Mucosa of gallbladder (tissue), 1 donor: ENCODE measurements at places on chromosomes 1 and 21.

GRCh38 chr1:116506132-116507004 is 64.5 kb downstream of the CD58 start:
- DNase-seq, result no peak

- DNase-seq, result no peak
Observed at GRCh38 chr1:30758785-30759380, 1.3 kb upstream of the LAPTM5 start.

DNA sequence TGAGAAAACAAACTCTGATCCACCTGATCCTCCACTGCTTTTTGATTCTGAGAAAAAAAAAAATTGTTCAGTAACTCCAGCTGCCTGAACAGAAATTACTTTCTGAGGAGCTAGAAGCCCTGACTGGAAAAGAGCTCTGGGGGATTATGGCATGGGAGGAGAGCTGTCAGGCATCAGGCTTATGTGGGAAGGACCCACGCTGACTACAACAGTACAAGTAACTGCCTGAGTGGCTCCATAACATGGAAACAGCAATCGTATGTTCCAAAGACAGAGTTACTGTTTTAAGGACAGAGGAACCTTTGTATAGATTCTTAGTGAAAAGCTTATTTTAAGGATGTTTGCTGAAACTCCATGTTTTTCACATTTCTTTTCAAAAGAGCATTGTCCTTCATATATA is 1.2 kb upstream of the ANGPTL7 start:
- DNase-seq, result no peak

GRCh38 chr1:74465193-74465681 is 47.2 kb downstream of the LRRC53 start:
- no peak for DNase-seq

- no peak for DNase-seq
Observed at GRCh38 chr1:229243638-229244037, 27.3 kb upstream of the RAB4A start.

GRCh38 chr1:81470275-81470674 is 330.5 kb upstream of the ADGRL2 start:
- DNase-seq, result no peak

- peak; percentile 35 for DNase-seq
Observed at GRCh38 chr1:33161061-33161681, 20.7 kb downstream of the TRIM62 start.

DNA sequence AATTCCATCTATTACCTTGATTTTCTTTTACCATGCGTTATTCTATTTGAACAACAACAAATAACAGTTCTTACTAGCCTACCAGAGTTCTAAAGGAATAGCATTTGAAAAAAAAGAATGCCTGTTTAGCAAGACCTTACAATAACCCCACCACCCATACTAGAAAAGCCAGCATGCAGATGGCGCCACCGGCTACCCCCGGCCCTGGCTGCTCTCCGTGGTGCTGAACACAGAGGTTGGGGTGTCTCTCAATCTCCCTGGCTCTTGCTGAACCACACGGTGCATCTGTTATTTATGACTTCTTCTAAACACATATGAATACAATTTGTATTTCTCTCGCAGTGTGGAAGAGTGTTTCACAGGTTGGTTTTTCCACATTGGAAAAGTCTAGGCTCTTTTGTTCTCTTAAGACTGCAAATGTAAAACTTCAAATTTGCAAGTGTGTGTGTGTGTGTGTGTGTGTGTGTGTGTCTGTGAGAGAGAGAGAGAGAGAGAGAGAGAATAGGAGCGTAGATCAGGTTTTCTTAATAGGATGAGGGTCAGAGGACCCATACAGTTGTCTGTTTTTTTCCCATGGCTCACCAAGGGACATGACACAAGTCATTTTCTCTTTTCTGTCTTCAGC is 13.6 kb downstream of the GRIK3 start:
- DNase-seq, result no peak

DNA sequence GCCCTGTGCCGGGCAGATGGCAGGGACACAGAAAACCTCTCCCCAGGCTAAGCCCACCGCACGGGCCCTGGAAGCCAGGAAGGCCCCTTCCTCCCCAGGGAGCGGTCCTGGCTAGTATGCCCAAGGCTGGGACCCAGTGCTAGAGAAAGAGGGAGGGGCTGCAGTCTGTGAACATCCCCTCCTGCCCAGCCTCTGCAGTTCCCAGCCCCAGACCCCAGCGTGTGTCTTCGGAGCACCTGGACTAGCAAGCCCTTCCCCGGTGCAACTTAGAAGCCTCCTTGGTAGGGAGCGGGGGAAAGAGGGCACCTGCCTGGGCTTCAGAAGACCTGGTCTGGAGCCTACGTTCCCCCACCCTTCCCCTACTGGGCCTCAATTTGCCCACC is 2.1 kb downstream of the PLEKHG5 start:
- DNase-seq, result no peak

- no peak for DNase-seq
Observed at GRCh38 chr1:178137238-178137637, 43.3 kb downstream of the RASAL2 start.

DNA sequence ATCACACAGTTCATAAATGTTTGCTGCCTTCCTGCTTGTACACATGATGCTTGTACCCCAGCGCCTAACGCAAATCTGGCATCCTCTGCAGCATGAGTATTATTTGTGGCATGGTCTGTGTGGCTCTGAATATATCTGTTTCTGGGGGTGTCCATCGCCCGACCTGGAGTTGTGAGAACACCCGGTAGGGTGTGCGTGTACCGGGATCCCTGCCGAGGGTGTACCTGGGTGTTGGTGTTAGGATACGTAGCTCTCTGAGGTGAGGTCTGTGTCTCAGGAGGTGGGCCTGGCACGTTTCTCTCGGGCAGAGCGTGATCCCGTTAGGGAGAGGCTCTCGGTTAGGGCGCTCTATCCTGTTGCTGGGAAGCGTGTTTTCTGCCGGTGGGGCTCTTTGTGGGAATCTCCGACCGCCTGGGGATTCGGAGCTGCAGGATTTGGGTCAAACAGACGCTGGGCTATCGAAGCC is 10.4 kb upstream of the CDC20 start:
- no peak for DNase-seq

- DNase-seq, result no peak
Observed at GRCh38 chr1:214066936-214067335, 79.2 kb downstream of the PROX1 start.

DNA sequence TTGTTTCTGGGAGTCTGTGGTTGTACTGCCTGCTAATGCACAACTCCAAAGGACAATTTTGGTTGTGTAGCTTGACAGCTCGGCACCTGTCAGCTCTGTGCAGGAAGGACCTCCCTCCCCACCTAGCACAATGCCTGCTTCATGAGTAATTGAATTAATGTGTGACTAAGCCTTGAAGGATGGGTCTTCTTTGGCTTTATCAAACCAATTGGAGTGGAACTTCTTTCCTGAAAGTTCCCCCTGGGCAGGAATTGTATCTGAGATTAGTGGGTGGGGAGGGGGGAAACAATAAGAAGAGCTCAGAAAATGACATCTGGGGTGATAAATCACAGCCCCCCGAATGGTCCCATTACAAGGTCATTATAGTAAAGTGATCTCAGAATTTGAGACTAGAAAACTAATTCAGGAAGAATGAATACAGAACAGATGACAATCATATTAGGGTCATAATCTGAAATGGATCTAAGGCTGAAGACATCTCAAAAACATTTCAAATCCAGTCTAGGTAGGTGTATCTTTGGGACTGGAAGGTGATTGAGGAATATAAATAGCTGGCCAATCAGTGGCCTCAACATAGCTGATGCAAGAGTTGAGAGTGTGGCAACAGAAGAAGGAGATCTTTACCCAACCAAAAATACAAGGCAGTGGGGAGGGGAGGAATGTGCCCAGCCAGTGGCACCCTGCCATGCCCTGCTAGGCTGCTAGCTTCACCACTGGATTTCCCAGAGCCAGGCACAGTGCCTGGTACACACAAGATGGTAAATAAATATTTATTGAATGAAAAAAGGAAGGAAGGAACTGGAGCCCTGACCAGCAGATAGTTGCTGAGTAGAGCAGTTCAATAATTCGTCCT is 10.1 kb upstream of the SESN2 start:
- DNase-seq, result peak; percentile 35

DNA sequence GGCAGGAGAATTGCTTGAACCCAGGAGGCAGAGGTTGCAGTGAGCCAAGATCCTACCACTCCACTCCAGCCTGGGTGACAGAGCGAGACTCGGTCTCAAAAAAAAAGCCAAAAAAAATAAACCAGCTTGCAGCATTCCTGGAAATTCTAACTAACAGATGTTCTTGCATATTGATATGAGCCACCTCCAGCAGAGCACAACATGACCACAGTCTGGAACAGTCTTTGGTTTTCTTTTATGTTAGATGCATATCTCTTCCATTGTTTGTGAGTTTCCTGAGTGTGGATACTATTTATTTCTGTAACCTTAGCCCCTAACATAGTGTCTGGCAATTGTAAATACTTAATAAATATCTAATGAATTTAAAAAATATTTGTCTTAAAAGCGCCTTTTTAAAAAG is 23.9 kb downstream of the IFNAR1 start:
- no peak for DNase-seq

- no peak for DNase-seq
Observed at GRCh38 chr1:216178281-216178680, 245.0 kb downstream of the USH2A start.

DNA sequence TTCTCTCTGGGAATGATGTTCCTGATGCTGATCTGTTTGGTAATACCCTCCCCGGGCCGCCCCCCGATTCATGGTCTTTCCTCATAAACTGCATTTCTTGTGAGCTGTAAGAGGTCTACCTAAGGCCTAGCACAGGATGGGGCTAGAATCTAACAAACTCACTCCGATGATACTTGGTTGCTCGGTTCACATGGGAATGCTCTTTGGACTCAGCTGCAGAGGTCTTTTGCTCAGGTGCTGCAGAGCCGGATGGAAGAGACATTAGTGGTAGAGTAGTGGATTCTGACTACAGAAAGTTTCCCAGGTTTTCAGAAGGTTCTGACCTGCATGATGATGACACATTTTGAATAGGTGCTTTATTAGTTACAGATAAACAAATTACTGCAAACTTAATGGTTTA is 8.3 kb upstream of the TMEM269 start:
- DNase-seq, result no peak

DNA sequence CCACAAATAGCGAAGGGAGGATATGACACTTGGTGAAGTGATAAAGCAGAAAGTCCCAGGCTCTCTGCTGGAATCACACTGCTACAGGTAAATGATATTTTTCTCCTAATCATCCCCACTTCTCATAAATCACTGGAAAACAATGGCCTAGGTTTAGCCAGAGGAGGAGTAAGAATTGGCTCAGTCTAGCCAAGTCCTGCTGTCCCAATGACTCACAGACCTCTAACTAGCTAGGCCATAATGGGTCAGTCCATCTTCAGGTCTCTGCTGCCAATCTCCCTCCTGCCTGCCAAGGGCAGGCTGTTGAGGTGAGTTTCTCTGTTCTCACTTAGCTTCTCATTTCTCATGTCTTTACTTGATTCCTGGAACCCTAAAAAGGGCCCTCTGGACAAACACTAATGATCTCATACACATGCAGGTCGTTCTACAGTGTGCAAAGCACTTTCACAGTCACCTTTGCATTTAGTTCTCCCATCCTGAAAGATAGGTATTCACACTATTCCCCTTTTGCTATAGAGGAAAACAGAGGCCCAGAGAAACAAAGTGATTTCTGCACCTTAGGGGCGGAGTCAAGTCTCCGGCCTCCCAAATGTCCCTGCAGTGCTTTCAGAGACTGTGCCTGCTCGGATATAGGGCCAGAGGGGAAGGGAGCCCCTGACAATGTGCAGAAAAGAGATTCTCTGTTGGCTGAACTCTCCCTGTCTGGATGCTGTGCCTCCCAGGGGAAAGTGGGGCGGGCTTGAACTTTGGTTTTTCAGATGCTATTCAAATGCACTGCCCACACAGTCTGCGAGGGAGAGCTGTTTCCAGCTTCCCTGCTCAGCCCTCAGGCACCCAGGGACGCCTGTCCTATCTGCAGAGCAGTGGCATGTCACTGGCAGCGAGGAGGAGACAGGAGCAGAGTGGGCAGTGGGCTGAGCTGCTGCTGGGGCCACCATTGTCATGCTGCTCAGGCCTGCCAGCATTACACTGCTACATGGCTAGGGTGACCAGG is 3.9 kb upstream of the CDK18 start:
- no peak for DNase-seq

DNA sequence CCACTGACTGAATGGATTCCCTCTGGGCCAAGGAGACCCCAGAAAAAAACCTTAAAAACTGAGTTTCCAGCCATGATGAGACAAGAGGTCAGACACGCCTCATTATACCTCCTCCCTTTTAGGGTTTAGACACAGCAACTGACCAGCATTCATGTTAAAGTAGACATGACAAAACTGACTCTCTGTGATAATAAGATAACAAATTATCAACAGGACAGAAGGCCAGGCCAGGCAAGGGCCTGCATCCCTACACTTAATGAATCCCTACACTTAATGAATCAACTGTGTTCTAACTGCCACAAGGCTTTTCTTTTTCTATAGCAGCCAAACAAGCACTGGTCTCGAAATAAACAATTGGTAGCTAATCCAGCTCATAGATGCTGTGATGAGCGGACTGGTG is 33.3 kb upstream of the FAM89A start:
- DNase-seq, result no peak

- peak; percentile 21 for DNase-seq
Observed at GRCh38 chr1:100440075-100440809, 87.9 kb downstream of the CDC14A start.

- DNase-seq, result peak; percentile 18
Observed at GRCh38 chr1:62528015-62528414, 69.3 kb upstream of the ANGPTL3 start.

GRCh38 chr1:64675718-64676345 is 69.0 kb upstream of the RAVER2 start:
- no peak for DNase-seq

DNA sequence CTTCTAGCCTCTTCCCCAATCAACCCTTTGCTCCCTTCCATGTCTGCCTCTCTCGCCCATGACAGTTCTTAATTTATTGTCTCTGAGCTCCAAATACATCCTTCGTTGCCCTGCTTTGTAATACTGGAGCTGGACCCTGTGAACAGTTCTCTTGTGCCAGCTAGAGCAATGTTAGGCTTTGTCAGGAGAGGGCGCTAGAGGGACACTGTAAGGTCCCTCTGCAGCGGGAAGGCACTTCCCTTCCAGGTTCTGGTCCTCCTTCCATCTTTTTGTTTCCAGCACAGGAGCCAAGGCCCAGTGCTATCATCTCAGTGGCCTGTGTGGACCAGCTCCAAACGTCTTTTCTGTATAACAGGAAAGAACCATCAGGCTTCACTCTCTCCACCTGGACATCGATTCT is 95.9 kb downstream of the PTPRU start:
- DNase-seq, result no peak
